IMR-90 (cell line): ENCODE measurements at places on chromosomes 12 and 14.

DNA sequence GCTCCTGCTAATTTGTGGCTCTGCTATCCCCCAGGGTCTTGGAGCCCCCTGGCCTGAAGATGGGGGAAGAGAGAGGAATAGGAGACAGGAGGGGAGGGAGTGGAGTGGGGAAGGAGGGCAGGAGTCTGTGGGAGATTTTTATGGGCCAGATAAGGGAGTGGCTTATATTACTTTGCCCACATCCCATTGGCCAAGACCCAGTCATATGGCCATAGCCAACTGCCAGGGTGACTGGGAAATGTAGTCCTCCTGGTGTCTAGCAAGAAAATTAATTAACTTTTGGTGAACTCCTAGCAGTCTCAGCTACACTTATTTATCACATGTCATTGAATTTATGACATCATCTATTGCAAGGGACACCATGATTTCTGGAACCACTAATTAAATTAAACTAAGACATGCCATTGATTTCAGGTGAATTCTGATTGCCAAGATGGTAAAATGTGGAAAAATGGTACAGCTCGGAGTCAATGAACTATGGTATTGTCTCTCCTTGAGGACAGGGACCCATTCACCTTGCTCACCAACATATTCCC lies 50.3 kb downstream of the ESRRB start:
- no peak for DNase-seq

DNA sequence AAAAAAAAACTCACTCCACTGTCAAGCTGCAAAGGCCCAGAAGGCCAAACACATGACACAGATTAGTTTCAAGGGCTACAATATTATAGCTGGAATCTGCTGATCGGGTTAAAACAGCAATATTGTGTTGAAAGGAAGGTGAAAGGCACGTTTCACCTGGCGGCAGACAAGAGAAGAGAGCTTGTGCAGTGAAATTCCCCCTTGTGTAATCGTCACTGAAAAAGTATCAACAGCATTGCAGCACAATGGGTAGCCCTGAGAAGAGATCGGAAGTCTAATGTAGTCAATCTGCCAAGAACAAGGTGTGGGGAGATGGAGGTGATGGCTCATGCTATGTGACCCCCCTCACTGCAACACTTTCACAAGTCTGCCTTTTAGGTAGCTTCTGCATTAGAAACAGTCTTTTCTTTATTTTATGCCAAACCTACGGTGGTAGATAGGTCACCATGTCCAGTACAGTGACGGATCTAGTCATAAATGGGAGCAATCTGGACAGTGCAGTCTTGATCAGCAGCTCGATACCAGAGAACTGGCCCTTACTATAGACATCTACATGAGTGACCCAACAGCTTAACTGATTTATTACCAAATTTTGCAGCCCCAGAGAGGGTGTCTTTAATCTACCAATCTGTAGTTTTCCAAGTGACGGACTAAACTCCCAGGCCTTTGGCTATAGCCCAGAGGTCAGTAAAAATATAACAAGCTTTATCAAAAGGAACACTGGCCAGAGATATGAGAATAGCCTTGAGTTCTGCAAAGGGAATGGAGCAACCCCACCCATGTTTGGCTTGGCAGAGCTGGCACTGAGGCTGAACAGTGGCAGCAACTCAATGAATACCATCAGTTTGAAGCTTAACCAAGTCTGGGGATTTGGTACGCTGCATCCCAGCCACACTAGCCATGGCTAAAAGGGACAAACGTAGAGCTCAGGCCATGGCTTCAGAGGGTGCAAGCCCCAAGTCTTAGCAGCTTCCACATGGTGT lies 35.4 kb downstream of the SPTSSA start:
- DNase-seq = no peak

GRCh38 chr12:116261525-116262100 lies 15.9 kb downstream of the MED13L start:
- DNase-seq = no peak

- no peak for DNase-seq
These were observed 17.8 kb downstream of the OTUB2 start for GRCh38 chr14:94043756-94044475.

- DNase-seq = no peak
These were observed 1300.5 kb upstream of the TMEM132C start for GRCh38 chr12:126966498-126966897.

DNA sequence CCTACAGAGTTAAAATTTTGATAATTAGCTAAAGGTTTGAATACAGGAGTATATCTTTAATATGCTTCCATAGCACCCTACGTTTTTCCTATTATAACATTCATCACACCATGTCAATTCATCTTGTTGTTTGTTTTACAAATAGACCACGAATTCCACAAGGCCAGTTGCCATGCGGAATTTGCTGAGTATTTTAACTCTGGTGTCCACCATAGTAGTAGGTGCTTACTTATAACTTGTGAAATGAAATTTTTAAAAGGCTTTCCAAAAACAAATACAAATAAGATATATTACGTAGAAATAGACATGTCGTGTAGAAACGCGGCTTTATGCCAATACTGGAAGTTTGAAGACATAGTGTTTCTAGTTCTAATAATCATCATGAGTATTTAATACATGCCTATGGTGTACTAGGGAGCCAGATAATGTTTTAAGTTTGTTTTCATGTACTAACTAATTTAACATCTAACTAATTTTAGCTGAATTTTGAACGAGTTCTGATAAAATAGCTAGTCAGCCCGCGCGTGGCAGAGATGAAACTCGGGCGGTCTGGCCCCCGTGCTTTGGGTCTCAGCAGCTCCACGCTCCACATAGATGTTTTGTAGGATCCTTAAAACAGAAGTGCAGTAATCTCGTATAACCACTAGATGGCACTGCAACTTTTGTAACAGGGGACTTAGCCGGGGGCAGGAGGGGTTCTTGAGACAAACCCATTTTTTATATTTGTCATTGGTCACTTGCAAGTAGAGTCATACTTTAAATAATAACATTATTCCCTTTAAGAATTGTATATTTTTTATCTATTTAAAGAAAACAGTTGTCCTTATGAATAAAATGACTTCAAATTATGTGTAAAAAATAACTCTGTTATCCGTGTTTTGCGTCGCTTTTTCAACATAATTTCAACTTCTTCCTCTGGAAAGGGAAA lies 10.2 kb downstream of the CD69 start:
- peak; percentile 56 for DNase-seq

DNA sequence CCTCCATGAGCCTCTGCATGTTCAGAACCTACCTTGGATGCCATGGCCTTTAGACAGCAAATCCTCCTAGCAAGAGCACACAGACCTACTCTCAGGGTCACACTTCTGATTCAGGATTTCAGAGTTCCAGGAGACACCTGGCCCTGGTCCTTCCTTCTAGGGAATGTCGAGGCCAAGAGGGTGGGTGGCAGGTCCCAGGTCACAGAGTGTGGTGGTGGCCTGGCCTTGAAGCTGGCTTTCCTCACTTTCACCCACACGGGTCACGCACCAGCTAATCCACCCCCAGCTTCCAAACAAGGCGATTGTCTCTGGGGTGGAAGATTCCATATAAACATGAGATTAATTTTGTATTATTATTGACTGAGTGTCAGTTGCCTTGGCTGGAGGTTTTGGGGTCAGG lies 328.3 kb upstream of the RTL1 start:
- DNase-seq = no peak

DNA sequence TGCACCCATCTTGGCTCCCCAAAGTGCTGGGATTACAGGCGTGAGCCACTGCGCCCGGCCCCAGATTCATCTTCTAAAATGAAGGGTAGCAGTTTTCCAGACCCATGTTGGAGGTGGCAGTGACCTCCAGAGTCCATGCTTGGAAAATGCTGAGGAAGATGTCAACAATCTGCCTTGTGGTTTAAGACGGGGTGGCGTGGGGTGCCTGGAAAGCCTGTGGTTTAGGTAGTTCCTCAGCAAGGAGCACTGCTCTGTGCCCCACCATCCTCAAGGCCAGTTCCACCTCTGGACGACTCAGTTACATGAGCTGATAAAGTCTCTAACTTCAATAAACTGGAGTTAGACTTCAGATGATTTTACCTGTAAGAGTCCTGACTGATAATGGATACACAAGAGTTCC lies 48.6 kb downstream of the DRAM1 start:
- DNase-seq = no peak

GRCh38 chr14:72126561-72126960 lies 194.3 kb downstream of the RGS6 start:
- DNase-seq = no peak

- no peak for DNase-seq
These were observed 32.0 kb downstream of the EAPP start for GRCh38 chr14:34507459-34507858.

GRCh38 chr14:86430853-86431252 lies 900.9 kb downstream of the FLRT2 start:
- peak; percentile 44 for DNase-seq

GRCh38 chr12:10612110-10612509 lies 1.3 kb downstream of the MAGOHB start:
- DNase-seq = no peak

- no peak for DNase-seq
These were observed 69.9 kb downstream of the RBM19 start for GRCh38 chr12:113896194-113896593.

- peak; percentile 47 for DNase-seq
These were observed 1.3 kb downstream of the TRAF3 start for GRCh38 chr14:102778338-102779083.

DNA sequence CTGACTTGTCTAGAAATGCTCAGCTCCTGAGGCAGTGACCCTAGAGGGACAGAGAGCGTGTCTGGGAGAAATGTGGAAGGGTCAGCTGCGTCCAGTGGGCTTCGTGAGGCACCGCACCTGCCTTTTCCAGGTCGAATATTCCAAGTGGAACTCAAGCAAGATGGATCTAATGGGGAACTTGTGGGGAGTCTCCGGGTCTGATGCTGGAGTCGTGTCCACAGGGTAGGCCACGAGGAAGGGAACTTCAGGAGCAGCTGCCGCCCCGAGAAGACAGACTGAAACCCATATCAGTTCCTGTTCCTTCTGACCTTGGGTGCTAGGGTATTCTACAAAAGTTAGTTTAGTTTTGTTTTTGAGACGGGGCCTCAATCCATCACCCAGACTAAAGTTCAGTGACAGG lies 67.5 kb downstream of the TNFAIP2 start:
- no peak for DNase-seq

- no peak for DNase-seq
These were observed 67.8 kb upstream of the NAP1L1 start for GRCh38 chr12:76152181-76152807.

- DNase-seq = peak; percentile 47
These were observed 264.1 kb upstream of the PRKD1 start for GRCh38 chr14:30191639-30192279.

GRCh38 chr14:70886421-70887206 lies 20.6 kb upstream of the PCNX1 start:
- no peak for DNase-seq
